Naive B cell (primary cell): ENCODE measurements at places on chromosomes 11 and 22. TPM values are rescaled to one million over a fixed set of nuclear protein-coding genes. Genes with fewer than 3 reads are reported as not detected.

The RNASEH2C gene
- 59.3 TPM for polyA plus RNA-seq

DNA sequence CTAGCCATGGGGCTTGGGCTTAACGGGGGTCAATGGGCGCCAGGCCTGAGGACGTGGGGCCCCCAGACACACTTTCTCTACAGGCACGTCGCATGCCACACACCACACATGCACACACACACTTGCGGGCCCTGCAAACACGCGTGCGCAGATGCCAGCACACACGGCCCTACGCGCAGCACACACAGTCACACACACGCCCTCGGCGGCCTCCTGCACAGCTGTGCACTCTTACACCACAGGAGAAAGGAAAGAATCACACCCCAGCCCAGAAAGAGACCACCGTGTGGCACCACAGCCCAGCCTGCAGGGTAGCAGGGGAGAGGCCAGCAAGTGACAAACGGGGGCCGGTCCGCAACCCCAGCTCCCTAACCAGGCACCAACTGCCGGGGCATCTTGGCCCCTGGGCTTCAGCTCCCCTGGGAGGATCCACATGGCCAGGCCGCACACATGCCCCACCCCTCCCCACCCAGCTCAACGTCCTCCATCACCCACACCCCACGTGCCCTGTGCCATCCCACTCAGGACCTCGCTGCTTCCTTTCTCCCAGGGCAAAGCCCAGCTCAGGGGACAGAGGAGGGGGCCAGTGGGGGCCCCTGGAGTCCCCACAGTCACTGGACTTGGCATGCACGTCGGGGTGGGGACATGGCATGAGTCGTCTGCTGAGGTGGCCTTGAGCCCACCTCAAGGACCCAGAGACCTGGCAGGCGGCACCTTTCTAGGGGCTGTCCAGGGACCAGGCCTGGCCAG lies 26.3 kb upstream of the TH start:
- peaks cover 27% of the 10 kb centered on the region for H3K27me3 ChIP-seq
- H3K4me3 ChIP-seq = no peak overlapping the region
- peaks cover 18% of the 10 kb centered on the region for H3K4me1 ChIP-seq
- H3K36me3 ChIP-seq = peaks cover 10% of the 10 kb centered on the region
- no peak for DNase-seq

DNA sequence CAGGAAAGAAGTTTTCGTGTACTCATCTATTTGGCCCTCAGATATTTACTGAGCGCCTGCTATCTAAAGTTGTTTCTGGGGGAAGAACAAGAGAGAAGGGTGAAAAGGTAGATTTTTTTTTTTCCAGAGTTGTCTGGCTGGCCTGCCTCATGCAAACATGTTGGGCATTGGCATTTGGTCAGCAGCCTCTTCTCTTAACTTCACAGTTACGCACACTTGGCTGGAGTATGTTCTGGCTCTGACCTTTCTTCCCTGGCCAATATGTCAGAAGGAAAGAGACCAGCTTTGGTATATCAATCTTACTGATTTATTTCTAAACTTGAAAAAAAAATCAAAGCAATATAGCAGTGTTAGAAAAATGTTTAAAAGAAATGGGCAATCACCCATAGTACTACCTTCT lies 54.2 kb upstream of the GRAMD1B start:
- no peaks in the 10 kb centered on the region for H3K27me3 ChIP-seq
- DNase-seq = no peak
- H3K27ac ChIP-seq = no peak overlapping the region
- no peaks in the 10 kb centered on the region for H3K36me3 ChIP-seq

- no peak overlapping the region for H3K4me3 ChIP-seq
- H3K27me3 ChIP-seq = peaks cover 48% of the 10 kb centered on the region
- DNase-seq = no peak
- no peak overlapping the region for H3K27ac ChIP-seq
- no peaks in the 10 kb centered on the region for H3K36me3 ChIP-seq
- peaks cover 9% of the 10 kb centered on the region for H3K4me1 ChIP-seq
Measured at GRCh38 chr11:35614939-35615569, 3.2 kb upstream of the FJX1 start.

GRCh38 chr11:68950270-68950669 lies 30.5 kb downstream of the MRGPRD start:
- no peaks in the 10 kb centered on the region for H3K36me3 ChIP-seq
- H3K4me3 ChIP-seq = no peak overlapping the region
- no peaks in the 10 kb centered on the region for H3K27me3 ChIP-seq
- no peak for DNase-seq

- H3K4me1 ChIP-seq = peaks cover 10% of the 10 kb centered on the region
- no peaks in the 10 kb centered on the region for H3K36me3 ChIP-seq
- no peak for DNase-seq
- H3K4me3 ChIP-seq = no peak overlapping the region
- peaks cover 24% of the 10 kb centered on the region for H3K27me3 ChIP-seq
- no peak overlapping the region for H3K27ac ChIP-seq
Measured at GRCh38 chr11:69920345-69921127, 101.3 kb upstream of the FGF3 start.

DNA sequence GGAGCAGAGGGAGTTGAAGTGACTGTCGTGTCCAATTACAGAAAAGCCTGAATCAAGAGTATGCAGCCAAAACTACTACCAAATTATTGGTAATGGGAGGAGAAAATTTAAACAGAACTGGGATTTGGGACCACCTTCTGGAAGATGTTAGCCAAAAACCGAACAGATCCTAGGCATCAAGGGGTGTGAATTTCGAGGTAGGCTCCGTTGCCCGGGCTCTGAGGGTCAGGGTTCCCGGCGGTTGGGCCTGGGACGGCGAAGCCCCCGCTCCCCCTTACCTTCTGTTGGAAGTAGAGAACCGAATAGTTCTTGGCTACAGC lies 313 bp downstream of the PRCP start:
- peaks cover 61% of the 10 kb centered on the region for H3K4me1 ChIP-seq
- DNase-seq = no peak
- H3K27me3 ChIP-seq = no peaks in the 10 kb centered on the region

The CTSW gene
- 7.2 TPM for polyA plus RNA-seq

- no peaks in the 10 kb centered on the region for H3K4me1 ChIP-seq
- no peaks in the 10 kb centered on the region for H3K36me3 ChIP-seq
- H3K27ac ChIP-seq = no peak overlapping the region
- H3K27me3 ChIP-seq = no peaks in the 10 kb centered on the region
- DNase-seq = no peak
- H3K4me3 ChIP-seq = no peak overlapping the region
Measured at GRCh38 chr11:112318184-112318591, 57.5 kb upstream of the PLET1 start.

GRCh38 chr11:75502138-75502537 lies 23.6 kb downstream of the GDPD5 start:
- peaks cover 6% of the 10 kb centered on the region for H3K4me1 ChIP-seq
- no peak for DNase-seq
- H3K27me3 ChIP-seq = peaks cover 9% of the 10 kb centered on the region

DNA sequence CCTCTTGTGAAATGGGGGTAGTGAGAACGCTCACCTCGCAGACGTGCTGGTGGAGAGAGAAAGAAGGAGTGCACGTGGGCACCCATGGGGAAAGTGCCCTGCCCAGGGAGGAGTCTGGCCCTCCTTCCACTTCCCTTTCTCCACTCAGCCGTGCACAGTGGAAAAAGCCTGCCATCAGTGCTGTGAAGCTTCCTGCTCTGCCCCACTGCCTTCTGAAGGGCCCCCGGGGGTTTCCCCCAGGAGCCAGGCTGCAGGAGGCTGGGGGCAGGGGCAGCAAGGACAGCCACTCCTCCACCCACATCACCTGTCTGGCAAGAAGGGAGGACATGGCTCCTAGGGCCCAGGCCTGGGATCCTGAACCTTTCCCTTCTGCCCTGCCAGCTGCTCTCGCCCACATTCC lies 7.6 kb downstream of the TP53I11 start:
- peak overlapping the region; percentile 94 for H3K27ac ChIP-seq
- no peaks in the 10 kb centered on the region for H3K27me3 ChIP-seq
- peak overlapping the region; percentile 78 for H3K4me3 ChIP-seq
- H3K4me1 ChIP-seq = peaks cover 89% of the 10 kb centered on the region
- no peaks in the 10 kb centered on the region for H3K36me3 ChIP-seq

DNA sequence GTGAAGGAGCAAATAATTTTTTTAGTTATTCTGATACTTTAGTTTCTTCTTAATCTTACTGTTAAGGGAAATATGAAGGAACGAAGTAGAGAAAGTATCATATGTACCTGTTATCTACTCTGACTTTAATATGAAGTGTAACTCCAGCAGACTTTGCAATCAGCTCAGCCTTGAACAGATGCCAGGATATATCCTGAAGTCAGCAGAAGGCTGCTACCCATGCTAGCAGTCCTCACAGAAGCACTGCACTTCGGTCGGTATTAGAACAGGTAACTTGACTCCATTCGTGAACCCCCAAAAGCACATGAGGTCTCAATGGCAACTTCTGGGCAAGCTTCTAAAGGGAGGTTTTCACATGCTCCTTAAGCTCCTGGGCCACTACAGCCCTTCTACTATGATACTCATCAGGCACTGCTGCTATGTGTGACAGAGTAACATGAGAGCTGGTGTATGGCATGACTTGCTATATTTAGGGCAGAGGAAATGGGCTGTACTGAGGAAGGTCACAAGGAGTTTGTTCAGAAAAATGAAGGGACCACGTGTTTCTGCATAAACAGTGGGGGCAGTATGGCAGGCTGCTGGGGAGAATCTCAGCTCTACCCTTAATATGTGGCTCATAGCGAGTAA lies 344.1 kb downstream of the SOX6 start:
- H3K27ac ChIP-seq = no peak overlapping the region
- H3K4me1 ChIP-seq = no peaks in the 10 kb centered on the region
- H3K4me3 ChIP-seq = no peak overlapping the region

DNA sequence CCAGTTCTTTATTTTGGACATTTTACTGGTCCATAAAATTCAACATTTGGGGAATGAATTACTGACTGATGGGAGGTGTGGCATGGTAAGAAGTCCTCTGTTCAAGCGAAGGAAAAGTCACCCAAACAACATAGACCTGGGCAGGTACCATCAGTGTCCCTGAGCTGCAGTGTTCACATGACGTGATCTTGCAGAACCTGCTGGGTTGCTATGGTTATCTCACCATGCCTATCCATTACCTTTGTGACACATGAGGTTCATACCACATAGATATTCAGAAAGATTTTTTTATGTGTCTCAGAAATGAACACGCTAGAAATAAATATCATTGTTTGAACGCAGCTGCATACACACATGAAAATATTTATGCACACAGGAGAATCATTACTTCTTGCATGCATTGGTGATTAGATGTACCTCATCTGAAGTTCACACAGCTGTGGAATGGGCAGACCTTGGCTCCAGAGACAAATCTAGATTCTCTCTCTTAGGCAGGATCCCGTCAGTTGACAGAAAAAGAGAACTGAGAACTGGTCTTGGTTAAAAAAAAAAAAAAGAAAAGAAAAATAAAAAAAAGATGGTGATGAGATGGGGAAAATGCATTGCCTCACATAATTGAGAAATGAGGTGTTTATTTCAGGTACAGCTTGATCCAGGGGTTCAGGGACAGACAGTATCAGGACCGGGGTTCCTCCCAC lies 21.4 kb upstream of the RCN1 start:
- no peaks in the 10 kb centered on the region for H3K4me1 ChIP-seq
- no peak overlapping the region for H3K27ac ChIP-seq
- H3K4me3 ChIP-seq = no peak overlapping the region
- DNase-seq = no peak
- no peaks in the 10 kb centered on the region for H3K36me3 ChIP-seq
- peaks cover 44% of the 10 kb centered on the region for H3K27me3 ChIP-seq

The KRTAP5-2 gene
- polyA plus RNA-seq = not detected

DNA sequence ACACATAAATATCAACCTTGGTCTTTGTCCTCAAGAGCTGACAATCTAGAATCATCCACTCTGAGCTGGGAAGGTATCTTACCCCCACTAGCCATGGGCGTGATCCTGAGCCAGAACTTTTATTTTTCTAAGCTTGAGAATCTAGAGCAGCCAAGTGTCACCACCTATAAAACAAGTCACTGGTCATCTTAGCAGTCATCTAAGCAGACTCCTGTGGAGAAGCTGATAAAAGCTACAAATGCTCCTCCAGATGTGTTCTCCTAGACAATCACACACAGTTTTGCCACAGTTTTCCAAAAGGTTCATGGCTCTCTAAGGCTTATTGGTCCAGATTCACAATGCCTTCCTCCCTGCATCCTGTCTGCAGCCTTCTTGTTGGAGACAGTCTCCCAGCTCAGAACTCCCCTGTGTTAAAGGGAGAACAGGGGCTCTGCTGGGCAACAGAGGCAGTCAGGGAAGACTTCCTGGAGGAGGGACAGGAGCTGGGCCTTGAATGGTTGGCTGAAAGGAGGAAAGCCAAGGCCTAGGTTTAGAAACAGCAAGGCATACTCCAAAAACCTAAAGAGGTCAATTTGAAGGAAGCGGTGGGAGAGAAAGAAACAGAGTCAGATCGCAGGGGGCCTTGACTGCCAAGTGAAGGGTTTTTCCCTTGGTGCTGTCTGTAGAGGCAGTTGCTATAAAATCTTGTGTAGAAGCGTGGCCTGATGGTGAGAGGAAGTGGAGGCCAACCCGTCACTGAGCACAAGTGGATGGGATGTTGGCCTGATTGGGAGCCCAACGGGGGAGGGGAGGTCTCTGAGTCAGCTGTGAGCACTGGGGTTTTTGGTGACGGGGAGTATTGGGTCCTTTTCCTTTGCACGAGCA lies 42.0 kb downstream of the ALX4 start:
- no peaks in the 10 kb centered on the region for H3K36me3 ChIP-seq
- no peaks in the 10 kb centered on the region for H3K27me3 ChIP-seq
- no peak overlapping the region for H3K4me3 ChIP-seq
- no peaks in the 10 kb centered on the region for H3K4me1 ChIP-seq

DNA sequence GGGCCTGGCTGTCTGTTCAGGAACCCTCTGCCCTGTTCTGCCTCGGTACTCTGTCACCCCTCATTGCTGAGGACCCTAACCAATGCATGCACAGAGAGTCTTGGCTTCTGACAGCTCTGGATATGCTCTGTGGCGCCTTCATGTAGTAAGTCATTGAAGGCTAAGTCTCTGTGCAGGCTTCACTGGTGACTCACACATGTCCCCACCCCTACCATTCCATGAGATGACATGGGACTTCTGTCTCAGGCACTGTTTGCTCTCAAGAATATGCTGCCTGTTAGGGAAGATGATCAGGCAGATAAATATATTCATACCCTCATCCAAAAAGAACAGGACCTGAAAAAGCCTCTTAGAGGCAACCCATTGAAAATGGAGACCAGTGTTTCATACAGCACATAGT lies 43.6 kb upstream of the HORMAD2 start:
- DNase-seq = no peak
- H3K4me1 ChIP-seq = no peaks in the 10 kb centered on the region
- H3K4me3 ChIP-seq = no peak overlapping the region

GRCh38 chr22:26479043-26479791 lies 4.4 kb downstream of the HPS4 start:
- H3K36me3 ChIP-seq = peaks cover 10% of the 10 kb centered on the region
- no peak for DNase-seq
- H3K27ac ChIP-seq = peak overlapping the region; percentile 38
- H3K4me3 ChIP-seq = peak overlapping the region; percentile 75
- H3K27me3 ChIP-seq = no peaks in the 10 kb centered on the region

The PRRG4 gene
- polyA plus RNA-seq = not detected

- peaks cover 67% of the 10 kb centered on the region for H3K36me3 ChIP-seq
- peaks cover 25% of the 10 kb centered on the region for H3K4me1 ChIP-seq
- H3K4me3 ChIP-seq = no peak overlapping the region
- no peaks in the 10 kb centered on the region for H3K27me3 ChIP-seq
- DNase-seq = no peak
- H3K27ac ChIP-seq = peak overlapping the region; percentile 46
Measured at GRCh38 chr22:33756508-33756949, 163.7 kb downstream of the LARGE1 start.

The P4HA3 gene
- polyA plus RNA-seq = not detected
